ENCODE measurements at places on chromosomes 4 and X.

DNA sequence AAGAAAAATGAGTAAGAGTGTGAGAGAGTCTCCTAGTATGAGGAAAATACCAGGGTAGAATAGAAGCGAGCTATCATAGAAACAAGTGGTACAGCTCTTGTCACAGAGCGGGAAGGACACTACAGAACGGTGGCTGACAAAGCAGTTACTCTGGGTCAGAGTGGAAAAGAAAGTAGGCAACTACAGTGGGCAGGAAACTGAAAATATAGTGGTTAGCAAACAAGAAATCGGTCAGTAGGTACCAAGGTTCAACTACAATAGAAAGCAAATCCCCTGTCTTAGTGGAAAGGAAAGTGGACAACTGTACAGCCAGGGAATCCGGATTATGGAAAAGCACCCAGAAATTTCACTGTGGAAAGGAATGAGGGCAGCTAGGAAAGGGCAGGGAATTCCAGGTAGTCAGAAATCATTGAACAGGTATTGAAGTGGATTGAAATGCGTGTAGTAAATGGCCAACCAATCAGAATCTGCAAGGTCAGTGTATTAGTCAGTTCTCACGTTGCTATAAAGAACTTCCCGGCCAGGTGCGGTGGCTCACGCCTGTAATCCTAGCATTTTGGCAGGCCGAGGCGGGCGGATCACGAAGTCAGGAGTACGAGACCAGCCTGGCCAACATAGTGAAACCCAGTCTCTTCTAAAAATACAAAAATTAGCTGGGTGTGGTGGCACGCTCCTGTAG is 219.6 kb upstream of the DIAPH2 start:
- DNase-seq, result no peak

- no peak for DNase-seq
Observed at GRCh38 chr4:11116940-11117339, 311.8 kb downstream of the HS3ST1 start.

- DNase-seq, result no peak
Observed at GRCh38 chrX:132918523-132918922, 39.9 kb downstream of the HS6ST2 start.

DNA sequence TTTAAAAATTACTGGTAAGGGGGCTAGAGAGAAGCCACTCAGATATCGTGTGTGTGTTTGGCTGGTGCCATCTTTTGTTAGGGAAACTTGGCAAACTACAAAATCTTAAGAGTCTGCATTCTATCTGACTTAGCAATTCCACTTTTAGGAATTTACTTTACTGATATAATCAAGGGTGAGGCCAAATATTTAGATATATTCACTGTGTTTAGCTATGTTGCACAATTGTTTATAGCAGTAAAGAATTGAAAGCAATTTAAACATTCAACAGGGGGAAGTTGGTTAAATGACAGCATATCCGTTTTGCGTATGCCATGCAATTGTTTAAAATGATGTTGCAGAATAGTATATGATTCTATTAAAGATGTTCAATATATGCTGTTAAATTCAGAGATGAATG is 6.4 kb upstream of the HERC3 start:
- DNase-seq, result no peak

- DNase-seq, result no peak
Observed at GRCh38 chr4:6104541-6105130, 86.4 kb upstream of the C4orf50 start.
